ENCODE measurements at places on chromosomes 12 and 14.

DNA sequence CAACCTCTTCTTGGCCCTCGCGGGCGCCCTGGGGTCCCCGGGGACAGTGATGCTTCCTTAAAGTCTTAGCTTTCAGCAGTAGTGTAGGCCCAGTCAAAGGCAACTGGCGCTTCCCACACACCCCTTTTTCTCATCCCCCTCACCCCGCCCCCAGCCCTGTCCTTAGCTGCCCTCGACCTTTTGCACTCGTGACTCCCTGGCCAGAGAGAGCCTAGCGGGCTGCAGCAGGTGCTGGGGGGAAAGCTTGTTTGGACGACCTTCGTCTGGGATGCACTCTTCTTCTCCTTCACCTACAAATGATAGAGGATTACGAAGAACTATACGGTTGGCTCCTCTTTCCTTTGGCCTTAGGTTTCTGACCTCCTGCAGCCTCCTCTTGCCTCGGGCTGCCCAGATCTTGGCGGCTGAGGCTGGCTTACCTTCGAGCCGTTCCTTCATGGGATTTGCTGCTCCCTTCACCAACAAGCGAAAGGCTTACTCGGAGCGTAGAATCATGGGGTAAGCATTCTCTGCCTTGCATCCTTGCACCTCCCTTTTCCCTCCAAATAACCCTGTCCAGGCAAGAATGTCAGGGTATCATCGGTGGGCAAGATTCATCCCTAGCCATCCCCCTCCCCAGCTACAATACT is 815 bp downstream of the COQ10A start:
- no peak for DNase-seq

DNA sequence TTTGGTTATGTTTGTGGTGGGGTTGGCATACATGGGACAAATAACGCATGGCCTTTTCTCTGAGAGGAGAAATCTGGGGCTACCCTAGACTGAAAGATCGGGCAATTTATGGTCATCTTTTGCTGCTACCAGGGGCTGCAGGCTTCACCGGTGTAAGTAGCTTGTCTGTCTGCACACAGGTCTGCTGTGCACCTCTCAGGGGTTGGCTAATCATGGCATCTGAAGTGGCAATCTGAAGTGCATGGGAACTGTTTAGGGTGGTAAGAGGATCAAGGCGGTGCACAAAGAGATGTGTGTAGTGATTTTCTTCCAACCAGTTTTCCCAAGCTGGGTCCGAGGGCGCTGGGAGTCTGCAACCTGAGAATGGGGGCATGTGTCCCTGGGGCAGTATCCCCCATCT is 141.3 kb downstream of the EMP1 start:
- no peak for DNase-seq

- DNase-seq, result no peak
Measured at GRCh38 chr12:96770219-96771102, 136.6 kb upstream of the NEDD1 start.

GRCh38 chr12:124481257-124481750 is 86.1 kb downstream of the NCOR2 start:
- no peak for DNase-seq

DNA sequence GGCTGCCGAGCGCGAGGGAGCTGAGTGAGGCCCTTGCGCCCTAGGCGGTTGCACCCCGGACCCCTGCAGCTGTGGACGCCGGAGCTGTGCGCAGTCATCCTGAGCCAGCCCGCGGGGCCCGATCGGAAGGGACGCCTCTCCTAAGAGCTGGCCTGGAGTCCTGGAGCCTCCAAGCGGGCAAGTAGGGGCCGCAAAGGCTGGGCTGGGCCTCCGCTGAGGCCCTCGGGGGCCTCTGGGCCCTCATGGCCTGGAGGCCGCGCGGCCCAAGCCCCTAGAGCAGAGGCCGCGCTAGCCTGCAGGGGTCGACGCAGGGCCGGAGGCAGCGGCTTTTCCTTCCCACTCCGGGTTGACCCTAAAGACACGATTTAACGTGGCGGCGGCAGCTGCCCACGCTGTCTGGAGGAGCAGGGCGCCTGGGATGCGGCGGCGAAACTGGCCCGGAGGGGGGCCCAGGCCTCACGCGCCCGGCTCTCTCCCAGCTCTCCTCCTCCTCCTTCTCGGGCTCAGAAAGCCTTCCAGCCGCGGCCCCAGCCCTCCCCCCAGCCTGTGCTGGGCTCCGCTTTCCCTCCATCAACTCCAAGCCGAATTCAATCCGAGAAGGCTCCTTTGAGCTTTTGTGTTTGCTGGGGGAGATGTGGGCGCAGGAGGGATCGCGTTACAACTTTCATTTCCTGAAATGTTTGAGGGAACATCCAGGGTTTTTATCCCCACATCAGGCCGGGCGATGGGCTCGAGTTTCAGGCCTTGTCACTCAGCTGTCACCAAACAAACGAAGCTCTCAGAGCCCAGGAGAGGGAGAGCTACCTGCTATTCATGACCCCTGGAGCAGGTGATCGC is 11.6 kb downstream of the SIX1 start:
- no peak for DNase-seq

DNA sequence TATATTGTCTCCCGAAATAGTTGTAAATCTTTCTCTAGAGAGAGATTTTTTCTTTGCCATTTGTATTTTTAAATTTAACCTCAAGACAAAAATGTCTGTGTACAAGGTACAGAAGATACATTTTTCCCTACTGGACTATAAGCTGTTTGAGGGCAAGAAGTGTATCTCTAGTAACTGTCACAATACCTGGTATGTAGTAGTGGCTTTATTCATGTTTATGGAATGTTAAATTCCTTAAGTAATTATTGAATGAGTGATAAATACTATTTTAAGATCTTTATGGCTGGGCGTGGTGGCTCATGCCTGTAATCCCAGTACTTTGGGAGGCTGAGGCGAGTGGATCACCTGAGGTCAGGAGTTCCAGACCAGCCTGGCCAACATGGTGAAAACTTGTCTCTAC is 24.4 kb upstream of the CDK17 start:
- DNase-seq, result no peak

GRCh38 chr12:117010693-117011451 is 88.3 kb downstream of the TESC start:
- no peak for DNase-seq

DNA sequence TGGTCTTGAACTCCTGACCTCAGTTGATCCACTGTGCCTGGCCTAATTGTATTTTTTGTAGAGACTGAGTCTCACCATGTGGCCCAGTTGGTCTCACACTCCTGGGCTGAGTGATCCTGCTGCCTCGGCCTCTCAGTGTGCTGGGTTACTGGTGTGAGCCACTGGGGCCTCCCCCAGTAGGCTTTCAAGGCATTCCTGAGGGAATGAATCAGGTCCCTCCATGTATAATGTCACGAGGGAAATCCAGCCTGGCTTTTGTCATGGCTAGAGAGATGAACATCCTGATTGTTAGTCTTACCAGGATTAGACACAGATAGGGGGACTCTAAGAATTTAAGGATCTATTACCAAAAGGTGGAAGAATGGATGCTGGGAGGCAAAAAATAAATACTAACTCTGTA is 51.9 kb downstream of the CPSF2 start:
- no peak for DNase-seq

DNA sequence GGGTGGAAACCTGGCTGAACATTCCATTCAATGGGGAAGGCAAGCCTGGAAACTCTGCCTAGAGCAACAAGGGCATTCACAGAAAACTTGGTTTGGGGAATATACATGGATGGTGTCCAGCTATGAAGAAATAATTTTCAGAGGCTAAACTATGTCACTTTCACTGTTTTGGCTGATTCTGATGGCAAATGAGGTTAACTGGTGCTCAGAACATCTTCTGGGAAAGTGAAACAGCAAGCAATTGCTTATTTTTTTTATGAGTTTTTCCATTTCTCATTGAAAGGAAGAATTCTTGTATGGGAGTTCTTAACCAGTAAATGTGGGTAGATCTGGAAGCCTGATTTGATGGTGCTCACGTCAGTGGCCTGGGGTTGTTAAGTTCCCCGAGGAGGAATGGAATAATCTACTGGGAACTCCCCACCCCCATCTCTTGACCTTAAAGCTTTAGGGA is 132.8 kb upstream of the BTG1 start:
- DNase-seq, result no peak

DNA sequence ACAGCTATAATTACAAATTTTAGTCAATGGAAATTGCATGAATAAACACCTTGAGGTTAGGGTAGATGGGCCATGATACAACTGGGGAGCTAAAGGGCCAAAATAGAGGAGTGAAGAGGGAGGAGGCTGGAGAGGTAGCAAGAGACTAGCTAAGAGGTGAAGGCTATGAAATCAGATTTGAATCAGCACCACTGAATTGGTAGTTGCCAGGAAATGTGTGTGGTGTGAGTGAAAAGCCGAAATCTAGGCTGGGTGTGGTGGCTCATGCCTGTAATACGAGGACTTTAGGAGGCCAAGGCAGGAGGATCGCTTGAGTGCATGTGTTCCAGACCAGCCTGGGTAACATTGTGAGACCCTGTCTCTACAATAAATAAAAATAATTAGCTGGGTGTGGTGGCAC is 22.7 kb downstream of the YY1 start:
- no peak for DNase-seq

- DNase-seq, result no peak
Measured at GRCh38 chr12:70415987-70416386, 49.9 kb downstream of the KCNMB4 start.

- DNase-seq, result no peak
Measured at GRCh38 chr12:51635346-51635745, 44.3 kb downstream of the SCN8A start.

DNA sequence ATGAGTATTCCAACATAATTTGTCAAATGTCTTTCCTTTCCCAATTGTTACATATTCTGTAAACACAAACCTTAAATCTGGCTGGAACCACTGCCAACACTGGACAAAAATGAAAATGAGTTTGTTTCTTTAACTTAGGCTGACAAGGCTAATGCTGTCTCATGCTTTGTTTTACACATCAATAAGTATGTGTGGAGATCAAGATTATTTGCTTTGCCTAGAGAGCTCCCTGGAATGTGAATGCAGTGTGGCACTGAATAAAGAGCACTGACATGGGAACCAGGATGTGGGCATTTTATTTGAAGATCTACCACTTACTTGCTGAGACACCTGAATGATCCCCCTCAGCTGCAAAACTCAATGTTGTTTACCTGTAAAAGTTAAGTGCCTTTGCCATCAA is 61.7 kb downstream of the RALGAPA1 start:
- DNase-seq, result no peak

- DNase-seq, result no peak
Measured at GRCh38 chr14:103070263-103070885, 13.0 kb upstream of the CDC42BPB start.

- no peak for DNase-seq
Measured at GRCh38 chr12:50928392-50928791, 24.0 kb upstream of the HIGD1C start.

- DNase-seq, result no peak
Measured at GRCh38 chr12:55470088-55470829, at the start of gene OR6C70. Gene OR6C70, minus strand, starts transcription at chr12:55470138. Its CDS starts 0 bp downstream, at chr12:55470138.

DNA sequence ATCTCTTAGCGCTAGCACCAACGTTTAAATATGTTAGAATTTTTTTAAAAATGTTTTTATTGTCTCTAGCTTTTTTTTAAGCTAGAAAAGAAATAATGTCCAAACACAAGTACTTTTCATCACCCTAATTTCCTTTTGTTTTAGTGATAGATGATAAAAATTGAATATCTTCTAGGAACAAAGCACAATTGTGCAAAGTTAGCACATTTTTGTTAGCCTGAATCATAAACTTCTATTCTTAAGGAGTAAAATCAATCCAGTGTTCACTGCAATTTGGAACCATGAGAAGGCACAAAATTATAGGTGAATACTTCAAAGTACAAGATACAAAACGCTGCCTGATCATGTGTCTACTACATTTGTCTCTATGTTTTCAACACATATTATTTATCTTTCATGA is 408.5 kb upstream of the RPL10L start:
- no peak for DNase-seq

DNA sequence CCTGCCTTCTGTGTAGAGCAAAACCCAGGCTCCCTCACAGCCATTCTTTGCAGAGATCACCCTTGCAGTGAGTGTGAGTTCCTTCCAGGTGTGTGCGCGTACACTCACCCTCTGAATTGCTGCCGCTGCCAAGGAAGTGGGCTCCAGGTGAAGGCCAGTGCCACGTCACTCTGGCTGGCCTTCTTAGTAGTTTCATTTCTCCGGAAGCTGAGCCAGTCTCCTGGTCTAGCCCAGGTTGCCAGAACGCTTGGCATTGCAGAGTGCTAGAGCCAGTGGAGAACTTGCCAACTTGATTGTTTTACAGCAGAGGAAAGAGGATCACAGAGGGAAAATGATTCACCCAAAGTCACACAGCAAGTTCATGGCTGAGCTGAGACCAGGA is 11.0 kb downstream of the CBLN3 start:
- no peak for DNase-seq

GRCh38 chr12:32532951-32533350 is 133.6 kb downstream of the FGD4 start:
- no peak for DNase-seq

DNA sequence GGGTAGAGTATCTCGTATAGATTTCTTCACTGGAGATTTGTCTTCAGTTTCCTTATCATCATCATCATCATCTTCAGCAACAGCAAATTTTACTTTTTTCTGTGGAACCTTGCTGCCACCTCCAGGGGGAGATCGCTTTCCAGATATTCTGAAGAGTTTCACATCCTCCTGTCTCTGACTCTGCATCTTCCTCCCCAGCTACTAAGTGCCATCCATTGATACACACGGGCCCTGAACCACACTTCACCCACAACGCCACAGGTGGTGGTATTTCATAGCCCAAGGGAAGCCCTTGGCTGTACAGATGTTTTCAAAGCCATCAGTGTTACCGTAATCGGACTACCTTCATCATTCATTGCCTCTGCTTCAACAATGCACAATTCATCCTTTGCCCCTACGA is 82.2 kb downstream of the PPP2R5C start:
- peak; percentile 37 for DNase-seq

- no peak for DNase-seq
Measured at GRCh38 chr14:20970647-20970982, 15.3 kb downstream of the RNASE2 start.

- DNase-seq, result no peak
Measured at GRCh38 chr12:122523280-122523679, 3.5 kb downstream of the RSRC2 start.

DNA sequence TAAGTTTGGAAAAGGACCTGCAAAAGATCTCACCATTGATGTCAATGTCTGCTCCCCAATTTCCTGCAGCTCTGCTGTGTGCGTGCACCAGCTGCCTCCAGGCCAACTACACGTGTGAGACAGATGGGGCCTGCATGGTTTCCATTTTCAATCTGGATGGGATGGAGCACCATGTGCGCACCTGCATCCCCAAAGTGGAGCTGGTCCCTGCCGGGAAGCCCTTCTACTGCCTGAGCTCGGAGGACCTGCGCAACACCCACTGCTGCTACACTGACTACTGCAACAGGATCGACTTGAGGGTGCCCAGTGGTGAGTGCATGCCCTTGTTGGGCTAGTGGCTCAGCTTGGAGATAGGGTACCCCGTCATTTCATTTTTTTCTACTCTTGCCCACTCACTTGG is 23.7 kb downstream of the ACVR1B start:
- DNase-seq, result no peak

- no peak for DNase-seq
Measured at GRCh38 chr12:90959538-90960139, 4.7 kb upstream of the CCER1 start.

- no peak for DNase-seq
Measured at GRCh38 chr14:36626151-36626550, 35.5 kb upstream of the PAX9 start.

Data from T-helper 22 cell (primary cell).